ENCODE measurements at places on chromosomes 3 and 15.

DNA sequence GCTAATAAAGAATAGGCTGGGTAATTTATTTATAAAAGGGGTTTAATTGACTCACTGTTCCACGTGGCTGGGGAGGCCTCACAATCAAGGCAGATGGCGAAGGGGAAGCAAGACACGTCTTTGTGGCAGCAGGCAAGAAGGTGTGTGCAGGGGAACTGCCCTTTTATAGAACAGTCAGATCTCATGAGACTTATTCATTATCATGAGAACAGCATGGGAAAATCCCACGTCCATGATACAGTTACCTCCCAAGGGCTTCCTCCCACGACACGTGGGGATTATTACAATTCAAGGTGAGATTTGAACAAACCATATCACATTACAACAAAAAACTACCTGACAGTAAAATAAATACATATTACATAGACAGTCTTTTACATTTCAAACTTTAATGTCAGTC, 414.9 kb downstream of the NAALADL2 start:
- no peak for DNase-seq

DNA sequence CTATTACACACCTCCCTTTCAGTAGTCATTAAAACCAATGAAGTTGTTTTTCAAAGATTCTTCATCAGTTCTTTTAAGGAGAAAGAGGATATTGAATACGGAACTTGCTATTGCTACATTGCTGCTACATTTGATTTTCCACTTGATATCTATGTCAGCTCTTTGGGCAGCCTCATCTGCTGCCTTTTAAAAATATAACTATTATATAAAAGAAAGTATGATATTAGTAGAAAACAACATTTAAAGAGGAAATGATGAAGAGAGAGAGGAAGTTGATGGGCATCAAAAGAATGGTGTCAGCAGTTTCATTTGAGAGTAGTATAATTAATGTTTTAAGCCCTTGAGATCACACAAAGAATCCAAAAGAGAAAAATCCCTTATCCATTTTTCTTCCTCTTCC, 171.4 kb downstream of the NFKBIZ start:
- DNase-seq = no peak

DNA sequence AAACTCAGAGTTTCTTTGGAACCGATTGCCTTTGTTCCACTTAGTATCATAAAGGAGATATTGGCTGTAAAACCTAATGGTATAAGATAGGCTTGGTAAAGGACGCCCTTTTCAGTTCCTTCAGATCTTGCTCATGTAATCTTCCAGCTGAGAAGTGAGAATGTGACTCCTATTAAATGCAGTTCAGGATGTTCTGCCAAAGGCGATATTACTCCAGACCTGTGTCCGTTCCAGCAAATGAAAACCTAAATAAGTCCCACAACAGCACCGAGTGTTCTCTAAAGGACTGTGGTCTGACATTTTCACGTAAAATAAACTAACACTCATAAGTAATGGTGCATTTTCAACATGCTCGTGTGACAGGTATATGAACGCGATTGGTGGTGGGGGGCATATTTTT, 276.2 kb downstream of the FEZF2 start:
- DNase-seq = no peak

DNA sequence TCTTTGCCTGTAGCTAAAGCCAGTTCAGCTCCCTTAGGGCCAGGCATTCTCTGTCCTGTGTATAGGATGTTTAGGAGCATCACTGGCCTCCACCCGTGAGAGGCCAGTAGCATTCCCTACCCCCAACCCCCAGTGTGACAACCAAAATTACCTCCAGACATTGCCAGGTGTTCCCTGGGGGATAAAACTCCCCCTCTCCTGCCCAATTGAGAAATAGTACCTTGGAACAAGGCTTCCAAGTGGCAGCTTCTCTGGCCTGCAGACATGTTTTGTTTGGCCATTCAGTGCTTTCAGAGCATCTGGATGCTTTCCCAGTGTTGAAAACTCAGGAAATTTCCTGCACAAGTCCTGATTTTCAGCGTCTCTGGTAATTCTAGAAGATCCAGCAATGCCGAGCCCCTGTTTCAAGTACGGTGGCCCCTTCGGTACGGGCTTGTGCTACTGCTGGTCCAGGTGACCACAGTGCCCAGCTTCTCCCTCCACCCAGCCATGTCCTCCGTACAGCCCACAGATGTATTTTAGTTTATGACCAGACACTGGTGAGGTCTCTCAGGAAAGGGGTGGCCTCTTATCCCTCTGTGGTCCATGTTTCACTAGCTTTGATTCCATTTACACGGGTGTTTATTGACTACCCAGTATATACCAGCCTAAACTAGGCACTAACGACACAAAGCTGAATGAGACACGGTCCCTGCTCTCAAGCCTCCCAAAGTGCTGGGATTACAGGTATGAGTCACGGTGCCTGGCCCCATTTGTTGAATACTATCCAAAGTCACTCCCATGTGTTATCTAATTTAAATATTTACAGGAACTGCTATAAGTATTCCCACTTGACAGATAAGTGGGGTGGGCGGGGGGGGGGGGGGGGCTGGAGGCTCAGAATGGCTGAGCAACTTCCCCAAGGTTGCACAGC, 125.4 kb upstream of the RAD18 start:
- no peak for DNase-seq

DNA sequence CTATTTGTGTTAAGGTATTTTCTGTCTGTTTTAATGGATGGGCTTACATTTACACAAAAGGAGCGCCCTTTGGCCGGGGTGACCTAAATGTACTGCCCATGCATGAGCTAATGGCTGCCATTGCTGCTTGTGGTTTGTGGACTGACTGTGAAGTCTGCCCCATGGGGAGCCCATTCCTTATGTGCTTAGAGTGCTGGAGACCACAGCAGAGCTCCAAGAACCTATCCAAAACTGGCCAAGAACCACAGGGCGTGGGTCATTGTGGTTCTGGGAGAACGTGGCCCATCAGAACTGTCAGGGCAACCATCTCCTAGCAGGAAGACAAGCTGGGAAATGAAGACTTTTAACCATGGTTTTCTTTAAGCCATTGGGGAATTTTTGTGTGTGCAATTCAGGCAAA, 105.3 kb downstream of the CHDH start:
- no peak for DNase-seq

GRCh38 chr3:140717921-140718320, 40.1 kb downstream of the TRIM42 start:
- DNase-seq = no peak

DNA sequence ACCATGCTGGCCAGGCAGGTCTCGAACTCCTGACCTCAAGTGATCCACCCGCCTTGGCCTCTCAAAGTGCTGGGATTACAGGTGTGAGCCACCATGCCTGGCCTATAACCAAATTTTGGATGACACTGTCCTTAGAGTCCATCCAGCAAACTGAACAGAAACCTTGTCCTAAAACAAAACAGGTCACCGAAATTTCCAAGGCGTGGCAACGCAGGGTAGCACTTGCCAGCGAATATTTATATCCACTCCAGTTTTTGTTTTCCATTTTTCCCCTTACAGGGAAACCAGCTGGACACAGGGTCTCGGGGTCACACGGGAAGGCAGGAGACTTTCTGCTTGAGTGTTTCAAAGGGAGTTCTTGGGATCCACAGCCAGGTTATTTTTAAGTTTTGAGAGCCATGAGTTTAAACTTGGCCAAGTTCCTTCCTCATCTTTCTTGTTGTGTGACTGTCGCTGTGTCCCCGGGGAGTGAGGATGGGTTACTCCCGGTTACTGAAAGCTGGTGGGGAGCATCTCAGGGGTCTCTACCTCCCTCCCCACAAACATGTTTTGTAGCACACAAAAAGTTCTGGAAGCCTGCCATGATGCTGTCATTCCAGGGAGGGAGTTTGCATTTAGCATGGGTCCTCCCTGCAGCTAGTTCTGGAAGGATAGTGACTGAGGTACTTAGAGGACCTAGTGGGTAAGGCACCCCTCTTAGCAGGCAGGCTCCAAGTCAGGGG, 12.6 kb downstream of the LIMD1 start:
- DNase-seq = no peak

DNA sequence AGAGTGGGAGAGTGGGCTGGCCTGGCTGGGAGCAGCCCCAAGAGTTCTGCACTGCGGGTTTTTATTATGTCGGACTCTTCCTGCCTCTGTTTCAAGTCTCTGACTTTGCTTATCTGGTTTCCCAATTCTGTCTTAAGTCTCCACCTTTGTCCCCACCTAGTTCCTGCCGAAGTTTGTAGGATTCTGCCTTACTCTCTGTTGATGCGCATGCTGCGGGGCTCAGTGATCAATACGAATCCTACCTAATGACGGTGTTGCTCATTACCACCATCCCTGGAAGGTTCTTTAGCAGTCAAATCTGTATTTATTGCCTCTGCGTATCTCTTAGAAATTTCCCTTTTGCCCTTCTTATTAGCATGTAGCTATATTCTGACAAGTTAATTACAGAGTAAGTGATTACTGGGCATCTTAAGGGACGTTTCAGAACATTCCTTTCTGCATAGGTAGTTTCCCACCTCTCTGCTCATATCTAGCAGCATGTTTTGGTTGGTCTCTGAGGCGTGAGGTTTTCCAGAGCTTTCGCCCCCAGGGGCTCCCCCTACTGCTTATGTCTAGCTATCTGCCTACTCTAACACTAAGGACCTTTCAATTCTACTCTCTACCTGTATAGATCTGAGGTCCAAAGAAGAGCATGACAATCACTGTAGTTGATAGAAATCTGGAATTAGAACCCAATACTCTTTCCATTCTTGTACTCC, 236.0 kb upstream of the EIF1B start:
- DNase-seq = peak; percentile 48

DNA sequence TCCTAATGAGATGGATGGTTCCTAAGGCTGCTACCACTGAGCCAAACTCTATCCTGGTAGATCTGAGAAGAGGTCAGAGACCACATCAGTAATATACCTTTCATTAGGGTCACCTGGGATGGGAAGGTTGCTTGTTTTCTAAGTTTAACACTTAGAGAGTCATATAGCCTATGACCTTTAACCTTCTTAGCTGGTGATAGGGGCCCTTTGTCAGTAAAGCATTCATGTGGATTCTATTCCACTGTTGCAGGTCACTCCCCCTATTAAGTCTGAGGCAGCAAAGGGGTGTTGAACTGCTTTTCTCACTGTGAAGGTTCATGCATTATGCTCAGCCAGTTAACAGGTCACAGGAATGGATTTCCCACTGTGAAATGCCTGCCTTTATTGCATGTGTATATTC, 6.1 kb upstream of the ZNF609 start:
- no peak for DNase-seq

DNA sequence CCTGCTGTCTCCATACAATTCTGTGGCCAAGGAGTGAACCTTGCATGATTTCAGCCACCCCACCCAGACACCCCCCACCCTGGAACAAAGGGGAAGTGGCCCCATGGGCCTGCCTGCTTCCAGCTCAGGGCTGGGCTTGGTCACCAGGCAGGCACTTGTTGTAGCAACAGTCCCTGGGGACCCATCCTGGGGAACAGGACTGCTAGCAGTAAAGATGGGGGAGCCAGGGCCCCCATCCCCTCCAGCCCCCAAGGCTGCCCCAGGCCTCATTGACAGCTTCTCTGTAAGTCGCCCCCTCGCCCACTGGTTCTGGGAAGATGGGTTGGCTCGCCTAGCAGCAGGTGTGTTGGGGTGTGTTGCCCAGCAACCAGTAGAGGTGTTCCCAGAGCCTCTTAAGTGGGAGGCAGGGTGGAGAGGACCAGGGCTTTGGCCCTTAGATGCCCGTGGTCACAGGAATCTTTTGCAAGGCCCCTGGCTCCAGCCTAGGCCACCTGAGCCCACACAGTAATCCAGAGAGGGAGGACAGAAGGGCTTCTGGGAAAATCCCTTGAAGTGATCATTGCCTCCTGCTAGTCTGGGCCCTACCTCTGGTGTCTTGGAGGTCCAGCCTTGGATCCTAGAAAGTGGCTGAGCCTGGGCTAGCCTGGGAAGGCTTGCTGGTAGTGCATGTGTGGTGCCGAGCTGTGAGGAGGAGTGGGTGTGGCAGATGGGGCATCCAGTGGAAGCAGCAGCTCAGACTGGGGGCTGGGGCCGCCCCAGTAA, 48.9 kb downstream of the CYP11A1 start:
- no peak for DNase-seq

GRCh38 chr15:73392025-73392424, 23.3 kb upstream of the HCN4 start:
- no peak for DNase-seq

GRCh38 chr3:192365571-192365970, 361.8 kb downstream of the FGF12 start:
- no peak for DNase-seq

DNA sequence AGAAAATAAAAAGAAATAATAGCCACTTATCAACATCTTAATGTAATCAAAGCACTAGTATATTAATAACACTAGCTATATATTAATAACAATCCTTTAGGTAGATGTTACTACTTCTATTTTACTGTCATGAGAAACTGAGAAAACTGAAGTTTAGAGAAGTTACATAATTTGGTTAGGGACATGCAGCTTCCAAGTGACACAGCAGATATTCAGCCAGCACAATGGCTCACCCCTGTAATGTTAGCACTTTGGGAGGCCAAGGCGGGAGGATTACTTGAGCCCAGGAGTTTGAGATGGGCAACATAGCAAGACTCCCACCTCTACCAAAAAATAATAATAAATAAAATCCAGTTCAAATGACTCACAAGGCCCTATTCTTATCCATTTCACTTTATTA, 1.9 kb upstream of the UBR1 start:
- no peak for DNase-seq

- DNase-seq = no peak
Observed at GRCh38 chr3:65979162-65979561, 59.6 kb downstream of the MAGI1 start.

DNA sequence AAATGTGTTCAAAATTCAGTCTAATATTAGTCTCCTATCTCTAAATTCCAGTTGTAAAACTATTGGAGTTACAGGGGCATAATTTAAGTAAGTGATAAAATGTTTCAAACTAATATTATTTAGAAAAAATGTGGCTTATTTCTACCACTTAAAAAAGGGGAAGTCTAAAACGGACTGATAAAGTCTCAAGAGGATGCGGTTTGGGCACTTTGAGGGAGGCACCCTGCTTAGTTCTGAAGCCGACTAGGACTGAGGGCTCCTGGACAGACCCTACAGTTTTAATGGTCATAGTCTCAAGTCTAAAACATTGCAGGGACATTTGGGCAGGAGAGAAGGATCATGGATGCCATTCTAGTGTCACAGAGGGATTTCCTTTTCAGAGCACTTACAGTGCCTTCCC, 566.3 kb downstream of the NR2F2 start:
- DNase-seq = no peak

GRCh38 chr15:47517737-47518136, 199.6 kb upstream of the SEMA6D start:
- DNase-seq = no peak

- no peak for DNase-seq
Observed at GRCh38 chr3:170780955-170781354, 89.0 kb downstream of the RPL22L1 start.

DNA sequence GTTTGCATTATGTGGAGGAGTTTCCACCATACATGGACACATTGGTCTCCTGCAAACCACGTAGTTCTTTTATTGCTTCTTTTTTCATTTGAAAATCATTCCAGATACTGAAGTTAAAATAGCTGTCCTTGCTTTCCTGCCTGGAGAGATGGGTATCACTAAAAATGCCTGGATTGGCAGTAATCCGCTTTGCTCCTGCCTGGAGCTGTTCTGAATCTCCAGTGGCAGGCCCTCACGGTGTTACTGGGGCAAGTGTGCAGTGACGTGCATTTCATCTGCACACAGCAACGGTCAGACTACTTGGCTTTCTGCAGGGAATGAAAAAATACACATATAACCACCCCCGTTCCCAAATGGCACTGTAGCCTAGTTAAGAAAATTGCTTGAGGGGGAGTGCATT, 272.9 kb downstream of the IL5RA start:
- no peak for DNase-seq

- no peak for DNase-seq
Observed at GRCh38 chr3:94356581-94356980, 293.7 kb downstream of the NSUN3 start.

Measured in iPS-NIHi11 (cell line).